Mesothelial cell of epicardium (in vitro differentiated cells): ENCODE measurements at places on chromosomes 5 and 9.

GRCh38 chr9:127086771-127087170, 35.7 kb downstream of the ANGPTL2 start:
- H3K4me1 ChIP-seq, result peaks cover 5% of the 10 kb centered on the region
- H3K4me3 ChIP-seq, result no peak overlapping the region
- DNase-seq, result no peak
- no peaks in the 10 kb centered on the region for H3K27me3 ChIP-seq
- no peak overlapping the region for H3K27ac ChIP-seq

GRCh38 chr5:55894135-55894534, 43.0 kb downstream of the IL31RA start:
- DNase-seq, result no peak
- no peaks in the 10 kb centered on the region for H3K36me3 ChIP-seq
- H3K4me1 ChIP-seq, result peaks cover 12% of the 10 kb centered on the region
- no peak overlapping the region for H3K27ac ChIP-seq
- no peaks in the 10 kb centered on the region for H3K27me3 ChIP-seq

GRCh38 chr5:170562875-170563228, 59.0 kb downstream of the KCNIP1 start:
- peaks cover 88% of the 10 kb centered on the region for H3K27me3 ChIP-seq
- no peak overlapping the region for H3K4me3 ChIP-seq
- H3K27ac ChIP-seq, result no peak overlapping the region
- DNase-seq, result no peak

- H3K27ac ChIP-seq, result no peak overlapping the region
- H3K4me3 ChIP-seq, result no peak overlapping the region
- no peak for DNase-seq
- no peaks in the 10 kb centered on the region for H3K36me3 ChIP-seq
- H3K4me1 ChIP-seq, result peaks cover 19% of the 10 kb centered on the region
Observed at GRCh38 chr9:89922099-89922498, 317.3 kb downstream of the GADD45G start.

- H3K4me3 ChIP-seq, result no peak overlapping the region
- no peak overlapping the region for H3K27ac ChIP-seq
- H3K4me1 ChIP-seq, result peaks cover 3% of the 10 kb centered on the region
- H3K27me3 ChIP-seq, result no peaks in the 10 kb centered on the region
- no peak for DNase-seq
Observed at GRCh38 chr5:106195679-106196474, 1474.9 kb downstream of the EFNA5 start.

- no peak for DNase-seq
- no peak overlapping the region for H3K4me3 ChIP-seq
- no peak overlapping the region for H3K27ac ChIP-seq
- peaks cover 30% of the 10 kb centered on the region for H3K27me3 ChIP-seq
- no peaks in the 10 kb centered on the region for H3K4me1 ChIP-seq
- no peaks in the 10 kb centered on the region for H3K36me3 ChIP-seq
Observed at GRCh38 chr9:107712390-107712789, 222.8 kb upstream of the KLF4 start.
